ENCODE measurements at places on chromosomes 7 and 10. TPM values are rescaled to one million over a fixed set of nuclear protein-coding genes. Genes with fewer than 3 reads are reported as not detected.

- DNase-seq = no peak
Measured at GRCh38 chr10:20040012-20040411, 223.8 kb downstream of the PLXDC2 start.

The SND1 gene
- polyA plus RNA-seq = 95.0 TPM

The SLC35G1 gene
- polyA plus RNA-seq = 3.6 TPM

DNA sequence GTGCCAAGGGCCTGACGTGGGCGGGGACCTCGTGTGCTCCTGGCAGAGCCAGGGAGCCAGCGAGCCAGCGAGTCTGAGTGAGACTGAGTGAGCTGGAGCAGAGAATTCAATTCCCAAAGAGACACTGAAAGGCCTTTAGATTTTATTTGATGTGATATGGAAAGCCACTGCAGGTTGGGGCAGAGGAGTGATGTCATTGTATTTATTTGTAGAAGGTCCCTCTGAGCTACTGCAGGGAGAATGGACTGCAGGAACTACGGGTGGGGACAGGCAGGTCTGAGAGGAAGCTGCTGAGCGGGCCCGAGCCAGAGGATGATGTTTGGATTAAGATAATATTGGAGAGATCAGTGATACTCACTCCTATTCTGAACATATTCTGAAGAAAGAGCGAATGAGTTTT is 445.8 kb upstream of the ANKRD30A start:
- DNase-seq = no peak

DNA sequence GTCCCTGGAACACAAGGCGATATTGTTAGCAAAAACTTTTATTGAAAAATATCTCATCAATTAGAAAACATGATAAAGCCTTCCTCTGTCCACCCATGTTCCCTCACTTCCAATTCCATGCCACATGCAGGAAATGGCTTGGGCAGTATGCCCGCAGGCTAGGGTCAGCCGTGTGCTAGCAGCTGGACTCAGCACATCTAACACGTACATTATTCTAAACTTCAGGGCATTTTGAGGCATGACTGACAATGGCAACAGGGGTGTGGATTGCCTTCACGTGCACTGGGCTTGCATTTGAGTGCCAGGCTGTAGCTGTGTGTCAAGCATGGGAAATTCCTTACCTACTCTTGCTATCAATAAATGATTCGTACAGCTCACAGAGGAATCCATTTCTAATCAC is 642.1 kb downstream of the INHBA start:
- DNase-seq = no peak

GRCh38 chr10:5447056-5447455 is 34.7 kb downstream of the NET1 start:
- DNase-seq = no peak

The LRRC17 gene
- polyA plus RNA-seq = 28.5 TPM

- no peak for DNase-seq
Measured at GRCh38 chr7:81777697-81778096, 7.8 kb upstream of the HGF start.

The PRSS1 gene
- not detected for polyA plus RNA-seq

The NME8 gene
- not detected for polyA plus RNA-seq

The ENKUR gene
- polyA plus RNA-seq = 0.22 TPM

GRCh38 chr10:77685432-77685831 is 47.8 kb upstream of the KCNMA1 start:
- no peak for DNase-seq

DNA sequence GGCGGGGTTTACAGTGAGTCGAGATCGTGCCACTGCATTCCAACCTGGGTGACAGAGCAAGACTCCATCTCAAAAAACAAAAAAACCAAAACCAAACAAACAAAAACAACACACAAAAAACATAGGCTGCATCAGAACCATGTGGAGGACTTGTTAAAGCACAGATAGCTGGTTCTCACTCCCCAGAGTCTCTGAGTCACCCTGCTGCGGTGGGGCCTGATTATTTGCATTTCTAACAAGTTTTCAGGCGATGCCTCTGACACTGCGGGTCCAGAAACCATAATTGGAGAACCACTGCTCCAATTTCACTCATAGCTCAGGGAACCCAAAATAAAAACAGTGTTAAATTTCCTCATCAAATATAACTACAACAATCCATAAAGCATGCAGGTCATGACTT is 816.7 kb downstream of the MAGI2 start:
- no peak for DNase-seq

The TRPV6 gene
- 0.09 TPM for polyA plus RNA-seq

DNA sequence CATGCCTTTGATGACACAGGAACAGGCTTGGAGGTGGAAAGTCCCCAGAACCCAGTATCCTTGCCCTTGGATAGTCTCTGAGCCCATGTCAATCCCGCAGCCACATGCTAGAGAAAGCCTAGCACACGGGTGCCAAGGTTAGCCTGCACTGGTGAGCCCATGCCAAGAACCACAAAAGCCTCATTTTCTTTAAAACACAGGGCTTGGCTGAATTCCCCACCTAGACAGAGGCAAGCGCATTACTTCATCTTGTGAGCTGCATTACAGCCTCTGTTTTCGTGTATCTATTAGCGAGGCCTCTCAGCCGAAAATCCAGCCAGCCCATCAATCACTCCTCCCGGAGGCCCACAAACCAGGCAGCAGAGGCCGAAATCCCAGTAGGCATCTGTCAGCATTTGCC is 314.9 kb upstream of the AUTS2 start:
- DNase-seq = no peak

GRCh38 chr7:30612658-30613265 is 18.1 kb downstream of the GARS1 start:
- no peak for DNase-seq

- no peak for DNase-seq
Measured at GRCh38 chr7:88401009-88401623, 94.4 kb upstream of the STEAP4 start.

DNA sequence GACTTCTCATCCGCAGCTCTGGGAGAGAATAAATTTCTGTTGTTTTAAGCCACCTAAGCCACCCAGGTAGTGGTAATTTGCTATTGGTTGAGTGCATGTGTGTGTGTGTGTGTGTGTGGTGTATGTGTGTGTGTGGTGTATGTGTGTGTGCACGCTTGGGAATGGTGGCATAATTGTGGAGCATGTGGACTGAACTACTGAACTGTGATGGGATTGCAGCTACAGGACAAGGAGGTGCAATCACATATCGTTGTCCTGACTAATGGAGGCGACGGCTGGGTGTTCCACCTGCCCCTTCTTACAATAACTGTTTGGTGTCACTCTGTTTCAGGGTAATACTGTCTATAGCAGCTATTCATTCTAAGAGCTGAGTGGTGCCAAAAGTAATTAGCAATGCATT is 448.7 kb upstream of the PFKP start:
- no peak for DNase-seq

DNA sequence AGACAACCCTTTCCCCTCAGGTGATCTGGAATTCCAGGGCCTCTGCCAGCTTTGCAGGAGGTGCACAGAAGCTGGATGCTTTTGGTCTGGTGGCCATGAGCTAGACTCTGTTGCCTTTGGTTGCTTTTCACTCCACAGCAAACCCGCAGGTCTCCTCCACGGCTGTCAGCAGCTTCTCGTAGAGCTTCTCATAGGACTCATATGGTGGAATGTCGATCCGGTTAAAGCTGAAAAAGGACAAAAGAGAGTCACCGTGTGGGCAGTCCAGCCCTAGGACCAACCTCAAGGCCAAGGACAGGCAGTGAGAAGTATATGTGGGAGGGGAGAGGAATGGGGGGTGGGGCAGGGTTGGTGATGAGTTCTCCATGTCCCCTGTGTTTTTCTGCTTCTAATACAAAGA is 113.5 kb downstream of the SMURF1 start:
- no peak for DNase-seq

DNA sequence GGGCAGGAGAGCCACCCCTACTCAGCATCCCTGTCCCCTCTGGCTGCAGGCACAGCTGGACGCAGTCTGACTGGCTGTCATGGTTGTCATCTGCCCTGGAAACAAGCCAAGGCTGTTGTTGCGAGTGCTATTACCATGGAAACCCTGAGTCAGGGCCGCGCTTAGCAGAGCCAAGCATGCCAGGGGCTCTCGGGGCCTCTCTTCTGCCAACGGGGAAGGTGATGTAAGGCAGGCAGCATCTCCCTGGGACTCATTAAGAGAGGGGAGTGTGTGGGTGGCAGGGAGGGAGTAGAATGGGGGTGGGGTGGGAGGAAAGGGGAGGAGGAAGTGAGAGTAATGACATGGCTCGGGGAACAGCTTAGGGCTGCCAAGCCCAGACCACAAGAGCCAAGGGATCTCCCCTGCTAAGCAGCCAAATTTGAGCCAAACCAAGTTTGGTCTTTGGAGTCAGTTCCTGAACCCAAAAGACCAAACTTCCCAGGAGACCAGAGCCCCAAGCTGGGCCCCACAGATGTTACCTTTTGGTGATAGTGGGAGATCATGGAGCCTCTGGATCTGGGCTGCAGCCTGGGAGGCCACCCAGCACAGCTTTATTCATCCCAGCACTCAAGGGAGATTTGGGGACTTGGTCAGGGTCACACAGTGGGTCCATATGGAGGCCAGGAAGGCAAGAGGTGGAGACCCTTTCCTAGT is 67.6 kb downstream of the TMEM130 start:
- no peak for DNase-seq

The NPY4R gene
- polyA plus RNA-seq = not detected

The ITGA8 gene
- polyA plus RNA-seq = 7.3 TPM

DNA sequence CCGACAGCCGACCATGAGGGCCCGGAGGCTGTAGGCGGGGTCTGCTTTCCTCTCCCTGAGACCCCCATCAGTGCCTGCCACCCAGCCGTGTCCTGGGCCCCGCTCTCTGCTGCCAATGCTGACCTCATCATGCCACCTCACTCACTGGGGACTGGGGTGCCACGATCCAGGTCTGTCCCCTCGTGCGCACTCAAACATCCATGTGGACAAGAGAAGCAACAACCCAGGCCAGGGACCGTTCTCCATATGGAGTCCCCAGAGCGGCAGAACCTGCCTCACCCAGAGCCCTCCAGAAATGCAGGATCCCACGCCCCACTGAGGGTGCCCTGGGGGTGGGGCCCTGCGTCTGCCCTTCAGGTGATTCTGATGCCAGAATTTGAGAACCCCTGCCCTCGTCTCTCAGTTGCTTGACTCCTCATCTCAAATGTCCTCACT is 210.0 kb upstream of the PPP2R2D start:
- DNase-seq = no peak

DNA sequence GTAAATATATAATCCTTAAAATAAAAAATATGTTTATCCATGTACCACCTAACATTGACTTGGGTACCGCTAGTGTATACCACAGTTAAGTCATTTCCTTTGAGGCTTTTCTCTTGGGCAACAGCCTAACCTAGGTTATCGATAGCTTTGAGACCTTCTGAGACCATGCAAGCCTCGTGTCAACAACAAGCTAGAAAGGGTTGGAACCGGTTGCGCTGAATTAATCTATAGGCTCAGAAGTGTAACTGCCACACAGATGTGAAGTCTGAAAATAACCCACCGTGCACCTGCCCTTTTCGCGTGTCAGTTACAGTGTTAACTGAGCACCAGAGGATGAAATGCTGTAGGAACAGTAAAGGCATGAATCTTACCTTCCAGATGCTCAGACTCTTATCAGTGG is 59.8 kb downstream of the ARID5B start:
- DNase-seq = no peak

The SUFU gene
- polyA plus RNA-seq = 14.6 TPM

The CAV2 gene
- 35.8 TPM for polyA plus RNA-seq

The KCNH2 gene
- 24.5 TPM for polyA plus RNA-seq

The CDHR3 gene
- polyA plus RNA-seq = 22.2 TPM

The TMEM225B gene
- polyA plus RNA-seq = 0.77 TPM

DNA sequence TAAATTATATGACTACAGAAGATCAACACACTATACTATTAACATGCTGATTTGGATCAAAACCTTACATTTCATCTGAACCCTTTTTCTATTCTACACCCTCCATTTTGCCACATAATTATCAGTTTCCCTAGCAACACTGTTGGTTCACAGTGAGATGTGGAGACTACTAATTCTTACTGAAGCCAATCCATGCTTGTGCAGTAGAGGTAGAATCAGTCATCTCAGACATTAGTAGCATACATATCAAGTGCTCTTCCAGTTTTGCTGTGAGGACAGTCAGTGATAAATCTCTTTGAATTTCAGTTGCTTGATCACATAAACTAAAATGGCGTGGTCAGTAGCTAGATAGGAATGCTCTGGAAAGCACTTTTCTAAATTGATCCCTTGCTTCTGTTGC is 70.3 kb downstream of the PON1 start:
- no peak for DNase-seq

DNA sequence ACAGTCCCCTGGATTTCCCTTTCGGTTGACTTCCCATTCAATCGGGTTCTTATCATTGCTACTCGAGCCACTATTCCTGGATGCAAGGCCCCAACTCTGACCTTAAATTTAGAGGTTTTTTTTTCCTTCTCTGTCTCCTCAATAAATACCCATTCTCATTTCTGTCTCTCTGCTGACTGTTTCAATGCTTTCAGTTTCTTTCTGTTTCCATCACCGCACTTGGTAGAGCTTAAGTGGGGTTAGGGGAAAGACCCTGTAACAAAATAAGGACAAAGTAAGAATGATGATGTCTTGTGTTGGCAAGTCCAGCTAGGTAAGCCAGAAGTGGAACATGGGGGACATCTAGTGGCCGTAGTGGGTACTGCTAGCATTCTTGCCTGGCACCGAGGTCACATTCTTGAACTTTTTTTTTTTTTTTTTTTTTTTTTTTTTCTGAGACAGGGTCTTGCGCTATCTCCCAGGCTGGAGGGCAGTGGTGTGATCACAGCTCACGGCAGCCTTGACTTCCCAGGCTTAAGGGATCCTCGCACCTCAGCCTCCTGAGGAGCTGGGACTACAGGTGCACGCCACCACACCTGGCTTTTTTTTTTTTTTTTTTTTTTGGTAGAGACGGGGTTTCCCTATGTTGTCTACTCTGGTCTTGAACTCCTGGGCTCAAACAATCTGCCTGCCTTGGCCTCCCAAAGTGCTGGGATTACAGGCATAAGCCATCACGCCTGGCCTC is 40.3 kb downstream of the ZC3HC1 start:
- peak; percentile 77 for DNase-seq

GRCh38 chr7:607938-608337 is 88.3 kb upstream of the PDGFA start:
- DNase-seq = no peak

DNA sequence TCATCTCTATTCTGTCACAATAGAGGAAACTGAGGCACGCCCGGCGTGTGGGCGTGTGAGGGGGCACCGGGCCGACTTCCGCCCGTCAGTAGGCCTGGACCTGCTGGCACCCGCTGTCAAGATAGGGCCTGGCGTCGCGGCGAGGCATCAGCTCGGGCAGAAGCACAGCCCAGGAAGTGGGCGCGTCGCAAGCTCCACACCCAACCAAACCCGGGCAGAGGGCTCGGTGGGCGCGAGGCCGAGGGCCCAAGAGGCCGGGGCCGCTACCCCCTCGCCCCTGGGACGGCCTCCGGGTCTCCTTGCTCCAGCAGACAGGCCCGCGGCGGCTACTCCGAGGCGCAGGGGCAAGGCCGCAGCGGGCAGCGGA is 91.2 kb downstream of the SPAG6 start:
- DNase-seq = no peak

The FKBP6 gene
- 0.23 TPM for polyA plus RNA-seq

GRCh38 chr10:63593576-63593975 is 72.4 kb downstream of the REEP3 start:
- no peak for DNase-seq

Data from forelimb muscle (tissue), 1 donor.